ENCODE measurements at places on chromosomes 6 and 20. TPM values are rescaled to one million over a fixed set of nuclear protein-coding genes. Genes with fewer than 3 reads are reported as not detected.

DNA sequence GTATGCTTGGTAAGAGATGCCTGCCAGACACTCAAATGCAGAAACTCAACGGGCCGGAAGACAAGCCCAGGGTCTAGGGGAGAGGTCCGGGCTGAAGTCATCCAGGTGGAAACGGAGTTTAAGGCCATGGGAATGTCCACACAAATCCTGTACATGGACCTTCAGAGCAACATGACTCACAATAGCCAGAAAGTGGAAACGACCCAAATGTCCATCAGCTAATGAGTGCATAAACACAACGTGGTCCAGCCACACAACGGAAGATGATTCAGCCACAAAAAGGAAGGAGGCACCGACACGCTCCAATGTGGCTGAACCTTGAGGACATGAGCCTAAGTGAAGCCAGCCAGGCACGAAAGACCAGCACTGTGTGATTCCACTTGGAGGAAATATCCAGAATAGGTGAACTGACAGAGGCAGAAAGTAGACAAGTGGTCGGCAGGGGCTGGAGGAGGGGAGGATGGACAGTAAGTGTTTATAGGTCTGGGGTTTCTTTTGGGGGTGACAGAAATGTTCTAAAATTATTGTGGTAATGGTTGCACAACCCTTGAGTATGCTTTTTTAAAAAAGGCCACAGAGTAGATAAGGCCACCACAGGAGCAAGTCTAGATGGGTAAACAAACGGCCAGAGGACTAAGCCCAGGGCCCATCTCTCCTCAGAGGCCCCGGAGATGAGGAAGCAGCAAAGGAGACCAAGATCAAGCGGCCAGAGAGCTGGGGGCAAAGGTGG is 105.6 kb downstream of the PREX1 start:
- H3K36me3 ChIP-seq: no peaks in the 10 kb centered on the region
- H3K27me3 ChIP-seq: no peaks in the 10 kb centered on the region
- no peak for DNase-seq
- no peak overlapping the region for H3K27ac ChIP-seq
- no peak overlapping the region for H3K4me3 ChIP-seq
- H3K4me1 ChIP-seq: peaks cover 11% of the 10 kb centered on the region

The NKAIN4 gene
- polyA plus RNA-seq: not detected

GRCh38 chr6:85389151-85389797 is 60.6 kb upstream of the NT5E start:
- H3K27me3 ChIP-seq: no peaks in the 10 kb centered on the region
- no peak overlapping the region for H3K4me3 ChIP-seq
- H3K4me1 ChIP-seq: no peaks in the 10 kb centered on the region
- no peaks in the 10 kb centered on the region for H3K36me3 ChIP-seq

DNA sequence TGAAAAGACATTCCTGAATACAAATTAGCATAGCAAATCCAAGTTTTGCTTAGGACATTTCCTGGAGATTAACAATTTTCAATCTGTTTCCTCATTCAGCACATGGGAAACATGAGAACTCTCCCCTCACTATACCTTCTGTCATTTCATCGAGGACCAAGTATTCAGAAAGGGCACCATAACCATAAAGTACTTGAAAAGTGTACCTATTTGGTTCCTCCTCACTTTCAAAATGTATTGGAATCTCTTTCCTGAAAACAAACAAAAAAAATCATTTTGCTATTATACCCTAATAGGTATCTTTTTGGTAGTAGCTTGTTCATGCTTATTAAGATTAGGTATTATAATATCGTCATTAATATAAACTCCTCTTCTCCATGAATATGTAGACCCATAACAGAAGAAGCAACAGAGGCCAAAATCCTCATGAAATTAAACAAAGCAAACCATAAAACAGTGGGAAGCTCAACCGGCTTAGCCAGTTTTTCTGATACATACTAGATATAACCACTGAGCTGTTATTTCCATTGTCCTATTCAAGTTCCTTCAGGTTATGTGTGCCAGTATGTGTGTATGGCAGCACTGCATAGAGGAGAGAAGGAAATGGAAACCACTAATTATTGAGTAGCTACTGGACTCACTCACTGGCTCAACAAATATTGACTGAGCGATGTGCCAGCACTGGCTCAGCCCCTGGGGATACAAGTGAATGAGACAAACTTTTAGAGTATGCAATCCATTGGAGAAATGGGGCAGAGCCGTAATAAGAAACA is 274.0 kb downstream of the MAFB start:
- H3K27me3 ChIP-seq: no peaks in the 10 kb centered on the region
- H3K27ac ChIP-seq: no peak overlapping the region
- DNase-seq: no peak
- H3K36me3 ChIP-seq: no peaks in the 10 kb centered on the region

DNA sequence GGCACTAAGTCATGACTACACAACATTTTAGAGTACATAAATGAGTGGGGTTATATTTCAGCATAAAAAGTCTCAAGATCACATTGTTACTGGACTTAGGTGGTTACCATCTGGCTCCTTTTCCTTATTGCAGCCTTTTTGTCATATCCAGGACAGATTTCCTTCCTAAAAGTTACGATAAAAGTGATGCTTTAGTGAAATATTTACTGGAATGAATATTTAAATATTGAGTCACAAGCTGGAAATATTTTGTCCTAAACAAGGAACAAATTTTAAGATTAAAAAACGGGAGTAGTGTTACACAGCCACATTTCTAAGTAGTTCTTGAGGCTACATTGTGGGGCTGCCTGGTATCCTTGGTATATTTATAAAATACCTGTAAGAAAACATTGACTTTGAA is 52.2 kb downstream of the CDC40 start:
- no peaks in the 10 kb centered on the region for H3K27me3 ChIP-seq
- H3K27ac ChIP-seq: no peak overlapping the region
- peaks cover 3% of the 10 kb centered on the region for H3K4me1 ChIP-seq
- H3K36me3 ChIP-seq: peaks cover 39% of the 10 kb centered on the region
- H3K4me3 ChIP-seq: no peak overlapping the region

DNA sequence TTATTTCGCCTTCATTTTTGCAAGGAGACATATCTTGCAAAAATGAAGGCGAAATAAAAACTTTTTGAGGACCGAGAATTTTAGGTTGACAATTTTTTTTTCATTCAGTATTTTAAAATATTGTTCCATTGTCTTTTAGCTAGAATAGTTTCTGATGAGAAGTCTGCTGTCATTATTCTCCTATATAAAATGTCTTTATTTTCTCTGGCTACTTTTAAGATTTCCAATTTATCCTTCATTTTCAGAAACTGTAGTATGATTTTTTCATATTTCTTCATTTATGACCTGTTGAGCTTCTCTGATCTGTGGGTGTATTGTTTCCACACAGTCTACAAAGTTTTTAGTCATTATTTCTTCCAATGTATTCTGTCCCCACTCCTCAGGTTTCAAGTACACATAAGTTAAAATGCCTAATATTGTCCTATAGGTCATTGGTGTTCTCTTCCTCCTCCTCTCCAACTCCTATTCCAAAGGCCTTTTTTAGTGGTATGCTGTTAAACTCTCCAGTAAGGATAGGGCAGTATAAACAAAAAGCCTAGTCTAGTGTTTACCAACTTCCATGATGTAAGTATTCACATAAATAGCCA is 15.7 kb downstream of the AHI1 start:
- H3K4me1 ChIP-seq: no peaks in the 10 kb centered on the region
- no peak overlapping the region for H3K27ac ChIP-seq
- H3K36me3 ChIP-seq: no peaks in the 10 kb centered on the region
- no peak overlapping the region for H3K4me3 ChIP-seq
